ENCODE measurements at places on chromosomes 7 and 10.
A peak's percentile ranks its signal among the peaks of the same experiment; 100 is the strongest.

- no peak for DNase-seq
Observed at GRCh38 chr10:11286261-11286852, 268.7 kb downstream of the CELF2 start.

GRCh38 chr10:69043931-69044531 lies 43.9 kb upstream of the SRGN start:
- no peak for DNase-seq

DNA sequence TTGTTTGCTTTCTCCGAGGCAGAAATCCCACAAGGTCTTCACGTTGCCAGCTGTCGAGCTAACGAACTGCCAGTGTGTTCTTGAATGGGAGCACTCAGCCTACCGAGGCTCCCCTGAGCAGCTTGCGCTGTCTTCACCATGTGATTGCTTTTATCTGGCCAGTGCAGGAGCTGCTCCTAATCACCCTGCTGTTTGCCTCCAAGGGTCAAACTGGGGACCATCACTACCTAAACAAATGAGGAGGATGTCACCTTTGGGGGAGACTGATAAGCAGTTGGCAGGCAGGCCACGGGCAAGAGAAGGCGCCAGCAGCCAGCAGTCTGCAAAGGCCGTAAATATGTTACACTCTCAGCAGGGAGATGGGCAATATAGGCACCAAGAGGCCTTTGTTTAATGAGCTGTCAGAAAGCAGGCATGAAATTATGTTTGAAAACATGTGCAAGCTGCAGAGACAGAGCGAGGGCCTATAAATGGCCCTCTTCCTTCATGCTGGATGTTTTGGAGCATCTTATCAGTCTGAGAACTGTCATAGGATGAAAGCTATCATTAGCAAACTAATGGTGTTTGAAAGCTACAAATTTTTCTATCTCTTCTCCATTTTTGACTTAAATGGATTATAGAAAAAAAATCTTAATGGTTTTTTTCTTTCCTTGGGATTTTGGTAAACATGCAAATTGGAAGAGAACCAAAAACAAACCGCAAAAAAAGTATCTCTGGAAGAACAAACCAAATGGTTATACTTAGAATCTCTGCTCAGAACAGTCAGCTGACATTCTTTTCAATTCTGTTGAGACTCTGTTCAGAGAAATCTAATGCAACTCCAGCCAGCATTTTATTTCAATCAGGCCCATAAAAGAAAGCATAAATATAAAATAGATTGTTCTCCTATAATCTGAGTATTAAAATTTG lies 267.3 kb upstream of the NPVF start:
- DNase-seq = no peak

DNA sequence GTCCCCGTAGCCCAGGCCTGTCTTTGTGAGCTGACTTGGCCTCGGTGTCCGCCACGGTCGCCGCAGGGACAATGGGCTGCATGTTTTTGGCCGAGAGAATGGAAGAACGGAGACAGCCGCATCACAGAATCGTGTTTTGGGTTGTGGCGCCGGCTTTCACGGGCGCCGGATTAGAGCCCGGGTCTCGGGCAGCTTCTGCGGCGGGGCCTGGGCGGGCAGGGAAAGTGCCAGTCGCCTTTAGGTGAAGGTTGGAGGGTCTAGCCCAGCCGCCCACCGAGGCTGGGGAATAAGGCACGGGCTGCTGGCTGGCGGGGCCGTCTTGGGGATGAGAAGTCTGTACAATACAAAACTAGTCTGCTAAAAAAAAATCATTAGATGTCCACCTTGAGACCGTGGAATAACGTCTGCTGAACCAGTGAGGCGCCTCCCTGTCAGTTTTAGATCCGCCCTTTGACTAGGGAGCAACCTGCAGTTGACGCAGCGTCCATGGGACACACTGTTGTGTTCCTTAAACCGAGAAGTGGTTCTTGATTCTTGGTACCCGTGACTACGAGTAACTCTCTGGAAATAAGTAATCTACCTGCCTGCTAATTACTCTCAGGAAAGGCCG lies 577 bp downstream of the DNAJB9 start:
- no peak for DNase-seq

GRCh38 chr10:21473541-21473940 lies 51.9 kb downstream of the SKIDA1 start:
- no peak for DNase-seq

- DNase-seq = no peak
Observed at GRCh38 chr7:7761974-7762779, 43.8 kb upstream of the RPA3 start.

GRCh38 chr10:2077231-2077630 lies 339.9 kb upstream of the ADARB2 start:
- DNase-seq = no peak

GRCh38 chr7:29009947-29010346 lies 51.8 kb upstream of the TRIL start:
- no peak for DNase-seq

DNA sequence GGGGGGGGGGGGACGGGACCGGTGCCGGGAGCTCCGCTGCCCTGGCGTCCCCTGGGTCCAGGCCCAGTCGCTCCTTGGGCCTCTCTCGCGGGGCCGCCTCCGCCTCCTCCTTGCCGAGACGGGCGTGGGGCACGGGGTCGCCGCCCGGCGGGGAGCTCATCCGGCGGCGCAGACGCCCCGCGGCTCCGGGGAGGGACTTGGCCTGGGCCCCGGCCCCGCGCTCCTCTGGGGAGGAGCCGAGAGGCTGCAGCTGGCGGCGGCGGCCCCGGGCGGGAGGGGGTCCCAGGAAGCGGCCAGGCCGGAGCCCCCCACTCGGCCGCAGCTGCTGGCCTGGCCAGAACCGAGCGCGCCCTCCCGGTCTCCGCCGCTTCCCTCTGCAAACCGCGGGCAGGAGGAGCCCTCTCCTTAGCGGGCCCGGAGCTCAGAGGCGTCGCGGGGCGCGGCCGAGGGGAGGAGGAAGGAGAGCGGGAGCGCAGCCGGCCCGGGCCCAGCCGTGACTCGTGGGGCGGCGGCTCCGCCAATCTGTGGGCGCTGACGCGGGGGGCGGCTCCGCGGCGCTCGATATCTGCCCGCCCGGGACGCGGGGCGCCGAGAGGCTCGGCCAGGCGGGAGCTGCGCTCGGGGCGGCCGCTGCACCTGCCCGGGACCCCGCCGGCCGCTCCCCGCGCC lies at the start of gene FAM20C:
Gene FAM20C, plus strand, starts transcription at position 591 of the 669 bp plus-strand sequence. CDS start 629 bp downstream, outside the sequence.
- peak; percentile 94 for DNase-seq

DNA sequence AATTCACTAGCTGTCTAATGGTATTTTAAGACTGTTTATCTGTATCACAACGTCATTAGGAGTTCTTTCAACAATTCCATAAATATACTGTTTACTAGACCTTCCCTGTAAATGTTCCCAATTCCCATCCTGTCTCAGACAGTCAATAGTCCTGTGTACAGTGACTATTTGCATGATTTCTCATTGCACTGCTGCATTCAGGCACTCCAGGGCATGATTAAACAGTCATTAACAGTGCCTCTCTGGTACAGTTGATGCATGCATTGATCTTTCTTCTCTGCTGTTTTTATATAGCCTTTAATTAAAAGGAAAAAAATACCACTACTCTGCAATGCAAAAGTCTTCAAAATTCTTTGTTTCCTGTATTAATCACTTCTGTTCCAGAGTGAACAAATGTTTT lies 51.5 kb upstream of the MTURN start:
- no peak for DNase-seq

- DNase-seq = no peak
Observed at GRCh38 chr7:25356534-25357151, 128.4 kb upstream of the NPVF start.

DNA sequence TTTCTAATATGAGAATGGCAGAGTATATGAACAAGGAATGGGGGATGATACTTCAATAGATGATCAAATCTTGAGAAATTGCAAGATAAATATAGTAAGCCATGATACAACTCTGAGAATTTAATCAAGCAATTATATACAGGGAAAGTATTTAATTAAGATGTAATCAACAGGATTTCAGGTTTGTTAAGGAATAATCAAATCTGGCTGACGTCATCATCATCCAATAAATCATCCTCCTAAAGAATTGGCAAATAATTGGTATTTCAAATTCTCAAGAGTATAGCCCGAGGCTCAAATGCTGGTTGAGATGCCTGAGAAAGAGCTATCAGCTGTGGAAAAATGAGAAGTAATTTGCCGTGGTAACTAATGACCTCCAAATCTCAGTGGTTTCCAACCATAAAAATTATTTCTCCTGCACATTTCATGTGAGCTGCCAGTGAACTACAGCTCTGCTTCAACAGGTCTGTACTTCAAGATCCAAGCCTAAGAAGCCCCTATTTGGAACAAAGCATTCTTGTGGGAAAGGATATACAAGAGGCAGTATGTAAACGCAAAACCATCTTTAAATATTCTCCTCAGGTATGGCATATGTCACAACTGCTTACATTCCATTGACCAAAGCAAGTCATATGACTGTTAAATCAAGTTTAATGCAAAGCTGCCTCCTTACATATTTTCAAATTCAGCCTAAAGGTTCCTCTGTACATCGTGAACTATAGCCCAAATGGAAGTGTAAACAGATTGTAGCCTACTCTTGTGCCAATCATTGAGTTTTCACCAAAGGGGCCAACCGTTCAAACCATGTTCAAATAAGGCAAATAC lies 503.0 kb downstream of the KIF20B start:
- no peak for DNase-seq

DNA sequence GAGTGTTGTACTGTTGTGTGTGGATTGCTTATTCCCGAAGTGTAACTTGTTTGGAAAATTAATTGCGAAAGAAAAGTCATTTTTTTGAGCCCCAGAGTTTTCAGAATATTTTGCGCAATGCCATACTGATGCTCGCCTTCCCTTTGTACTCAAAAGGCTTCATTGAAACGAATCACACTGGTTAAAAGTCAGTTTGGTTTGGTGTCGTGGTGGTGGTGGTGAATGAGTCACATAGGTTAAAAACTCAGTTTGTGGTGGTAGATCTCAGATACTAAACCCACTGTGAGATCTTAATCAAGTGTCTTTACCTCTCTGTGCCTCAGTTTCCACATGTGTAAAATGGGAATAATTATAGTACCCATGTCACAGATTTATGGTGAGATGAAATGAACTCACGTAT lies 61.1 kb upstream of the IL6 start:
- DNase-seq = no peak

GRCh38 chr7:129779602-129780256 lies 168.2 kb downstream of the NRF1 start:
- DNase-seq = no peak

DNA sequence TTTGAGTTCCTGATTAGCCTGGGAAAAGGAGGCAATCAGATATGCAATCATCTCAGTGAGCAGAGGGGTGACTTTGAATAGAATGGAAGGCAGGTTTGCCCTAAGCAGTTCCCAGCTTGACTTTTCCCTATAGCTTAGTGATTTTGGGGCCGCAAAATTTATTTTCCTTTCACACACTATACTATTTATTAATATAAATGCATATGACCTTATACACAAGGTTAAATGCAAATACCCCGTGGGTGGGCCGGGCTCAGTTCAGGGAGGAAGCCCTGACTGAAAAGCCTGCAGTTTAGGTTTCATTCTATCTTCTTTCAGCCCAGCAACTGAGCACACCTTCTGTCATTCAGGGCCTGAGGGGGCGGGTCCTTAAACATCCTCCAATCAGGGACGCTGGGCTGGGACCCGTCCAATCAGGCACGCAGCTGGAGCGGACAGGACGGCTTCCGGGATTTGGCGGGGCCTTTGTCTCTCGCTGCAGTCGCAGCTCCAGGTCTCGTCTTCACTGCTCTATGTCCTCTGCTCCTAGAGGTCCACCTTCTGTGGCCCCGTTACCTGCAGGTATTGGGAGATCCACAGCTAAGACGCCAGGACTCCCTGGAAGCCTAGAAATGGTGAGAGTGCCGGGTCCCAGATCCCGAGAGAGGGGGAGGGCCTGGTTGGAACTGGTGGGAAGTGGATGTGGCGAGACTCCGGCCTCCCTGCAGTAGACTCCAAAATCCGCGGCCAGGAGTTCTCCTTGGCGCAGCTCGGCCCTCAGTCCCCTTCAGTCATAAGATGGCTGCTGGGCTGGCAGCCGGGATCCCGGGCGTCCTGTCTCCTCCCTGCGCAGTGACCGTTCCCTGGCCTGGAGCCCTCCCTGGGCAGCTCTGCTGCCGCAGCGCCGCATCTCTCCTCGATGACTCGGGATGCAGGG lies at the start of gene ZNF273:
Gene ZNF273, plus strand, starts transcription at position 468 of the 916 bp plus-strand sequence. Its CDS starts 45 bp downstream, at position 513.
- peak; percentile 97 for DNase-seq

GRCh38 chr7:131110297-131111080 lies 217.2 kb upstream of the MKLN1 start:
- no peak for DNase-seq

DNA sequence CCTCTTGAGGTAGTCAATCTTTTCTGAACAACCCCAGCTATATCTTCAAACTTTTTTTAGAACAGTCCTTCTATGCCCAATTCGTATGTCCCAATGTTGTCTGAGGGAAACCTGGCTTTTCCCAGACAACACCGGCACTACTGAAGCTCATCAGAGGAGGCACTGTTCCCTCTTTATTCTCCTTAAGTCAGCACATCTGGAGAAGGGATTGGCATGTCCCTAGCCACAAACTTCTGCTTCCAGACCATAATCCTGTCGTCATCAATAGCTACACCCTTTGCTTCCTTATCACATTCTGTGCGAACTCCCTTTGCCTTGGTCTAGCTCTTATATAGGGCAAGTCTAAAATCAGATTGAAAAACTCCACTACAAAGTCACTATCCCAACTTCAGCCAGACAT lies 22.9 kb downstream of the PON3 start:
- DNase-seq = no peak

DNA sequence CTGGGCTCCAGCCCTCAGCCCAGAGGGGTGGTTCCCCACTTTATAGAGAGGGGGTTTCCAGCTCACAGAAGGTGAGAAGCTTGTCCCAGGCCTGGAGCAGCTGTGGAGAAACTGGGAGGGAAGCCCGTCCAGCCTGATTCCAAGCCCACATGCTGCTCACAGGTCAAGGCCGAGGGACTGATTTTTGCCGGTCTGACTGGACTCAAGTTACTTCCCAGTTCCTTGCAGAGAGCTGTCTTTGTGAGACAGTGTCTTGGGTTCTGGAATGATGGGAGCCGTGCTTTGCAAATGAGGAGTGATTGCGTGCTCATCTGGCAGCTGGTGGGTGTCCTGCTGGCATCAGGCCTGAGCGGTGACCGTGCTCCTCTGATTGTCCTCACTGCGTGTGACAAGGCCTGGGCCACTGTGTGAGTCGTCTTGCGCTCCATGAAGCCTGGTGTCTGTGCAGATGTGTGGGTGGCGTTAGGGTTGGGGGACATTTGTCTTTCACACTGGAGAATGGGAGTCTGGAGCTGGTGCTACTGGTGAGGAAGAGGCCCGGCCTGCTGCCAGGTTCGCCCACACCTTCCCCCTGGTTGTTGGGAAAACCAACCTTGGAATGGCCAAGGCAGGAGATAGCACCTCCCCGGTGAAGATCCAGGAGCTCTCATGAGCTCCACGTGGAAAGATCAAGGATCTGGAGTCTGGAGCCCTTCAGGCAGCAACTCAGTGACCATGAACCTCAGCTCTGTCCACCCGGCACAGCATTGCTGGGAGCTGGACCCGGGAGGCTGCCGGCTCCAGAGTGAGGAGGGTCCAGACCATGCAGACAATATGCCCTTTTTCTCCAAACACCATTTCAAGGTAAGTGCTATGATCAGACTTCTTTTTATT lies 129.6 kb downstream of the SMURF1 start:
- no peak for DNase-seq

Measured in aorta (tissue), 5 donors.